ENCODE measurements at places on chromosomes 1 and 21.

DNA sequence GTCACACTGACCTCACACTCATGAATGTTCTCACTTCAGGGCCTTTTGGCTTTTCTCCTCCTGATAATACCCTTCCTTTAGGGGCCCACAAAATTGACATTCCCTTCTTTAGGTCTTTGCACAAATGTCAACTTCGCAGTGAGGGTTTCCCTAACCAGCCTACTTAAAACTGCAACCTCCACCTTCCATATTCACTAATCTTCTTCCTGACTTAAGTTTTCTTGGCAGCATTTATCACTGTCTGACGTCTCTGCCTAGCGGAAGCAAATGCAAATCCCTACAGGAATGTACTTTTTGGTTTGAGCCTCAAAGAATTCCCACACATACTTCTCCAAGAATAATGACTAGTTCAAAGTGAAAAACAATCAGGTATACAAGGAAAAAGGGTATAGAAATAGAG lies 32.8 kb downstream of the INTS7 start:
- no peak for DNase-seq

DNA sequence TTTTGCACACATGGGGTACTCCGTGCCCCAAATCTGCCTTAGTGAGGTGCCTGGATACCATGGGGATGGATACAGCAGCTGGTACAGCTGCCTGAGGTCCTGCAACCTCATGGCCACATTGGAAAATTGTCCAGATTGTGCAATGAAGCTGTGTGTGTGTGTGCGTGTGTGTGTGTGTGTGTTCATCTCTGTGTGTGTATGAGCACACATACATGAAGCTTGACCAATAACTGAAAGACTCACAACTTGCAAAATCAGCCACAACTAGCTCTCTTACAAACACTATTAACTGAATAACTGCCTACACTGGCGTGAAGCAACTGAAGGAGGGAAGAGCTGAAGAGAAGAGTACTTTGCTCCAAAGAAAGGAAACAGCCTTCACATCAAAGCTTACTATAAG lies 78.1 kb downstream of the ERG start:
- no peak for DNase-seq

DNA sequence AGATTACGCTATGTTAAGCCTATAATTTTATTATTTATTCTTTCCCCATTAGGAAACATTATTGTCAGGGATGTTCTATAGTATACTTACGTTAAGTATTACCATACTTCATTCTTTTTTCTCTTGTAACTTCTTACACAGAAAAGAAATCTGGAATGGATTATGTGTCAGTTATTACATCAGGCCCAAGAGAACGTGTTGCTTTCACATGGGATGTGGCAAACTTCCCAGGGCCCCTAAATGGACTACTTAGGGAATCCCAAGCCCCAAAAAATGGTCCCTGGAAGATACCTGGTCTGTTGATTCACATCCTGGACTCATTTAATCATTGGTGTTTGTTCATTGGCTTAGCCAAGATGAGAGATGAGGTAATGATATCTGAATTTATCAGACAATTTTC lies 249.8 kb downstream of the NRIP1 start:
- no peak for DNase-seq

DNA sequence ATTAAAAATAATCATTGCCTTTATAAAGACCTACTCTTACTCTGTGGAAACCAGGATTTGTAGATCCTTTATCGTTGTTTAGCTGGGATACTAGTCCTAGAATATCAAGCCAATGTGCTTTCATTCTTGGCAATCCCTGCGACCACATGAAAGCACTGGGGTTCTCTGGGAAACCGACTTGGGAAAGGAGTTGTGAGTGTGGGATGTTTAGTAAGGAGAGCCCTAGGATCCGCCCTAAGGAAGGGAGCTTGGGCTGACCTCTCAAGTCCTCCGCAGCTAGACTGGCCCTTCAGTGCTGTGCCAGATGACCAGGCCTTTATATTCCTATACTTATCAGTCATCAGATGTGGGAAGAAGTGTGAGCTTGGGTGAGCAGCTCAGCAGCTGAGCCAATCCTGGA lies 5.2 kb upstream of the KRTAP19-8 start:
- no peak for DNase-seq

GRCh38 chr1:167905671-167906070 lies 8.3 kb downstream of the ADCY10 start:
- DNase-seq, result no peak

DNA sequence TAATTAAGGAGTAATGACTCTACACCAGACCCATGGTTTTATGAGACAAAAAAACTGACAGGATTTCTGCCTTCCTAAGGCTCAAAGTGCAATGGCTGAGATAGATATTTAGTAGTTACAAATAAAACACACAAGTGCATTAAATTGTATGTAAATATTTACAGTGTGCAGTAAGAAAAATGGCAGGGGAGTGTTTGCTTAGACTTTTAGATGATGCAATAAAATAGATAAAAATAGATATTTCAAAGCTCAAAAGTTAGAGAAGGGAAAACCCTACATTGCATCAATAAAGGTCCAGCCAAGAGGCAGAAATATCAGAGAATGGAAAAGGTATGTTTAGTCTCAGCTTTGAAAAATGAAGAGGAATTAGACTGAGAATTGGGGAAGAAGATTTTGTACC lies 226.3 kb upstream of the FGGY start:
- no peak for DNase-seq

GRCh38 chr1:16178596-16179497 lies 23.0 kb upstream of the EPHA2 start:
- DNase-seq, result no peak

- DNase-seq, result no peak
These were observed 13.6 kb downstream of the KRTAP10-1 start for GRCh38 chr21:44526096-44526997.

GRCh38 chr1:2483026-2483425 lies 6.9 kb downstream of the PLCH2 start:
- no peak for DNase-seq

GRCh38 chr1:115797486-115797885 lies 29.0 kb upstream of the CASQ2 start:
- DNase-seq, result no peak

- peak; percentile 62 for DNase-seq
These were observed 2.0 kb downstream of the AK5 start for GRCh38 chr1:77283701-77284425.

DNA sequence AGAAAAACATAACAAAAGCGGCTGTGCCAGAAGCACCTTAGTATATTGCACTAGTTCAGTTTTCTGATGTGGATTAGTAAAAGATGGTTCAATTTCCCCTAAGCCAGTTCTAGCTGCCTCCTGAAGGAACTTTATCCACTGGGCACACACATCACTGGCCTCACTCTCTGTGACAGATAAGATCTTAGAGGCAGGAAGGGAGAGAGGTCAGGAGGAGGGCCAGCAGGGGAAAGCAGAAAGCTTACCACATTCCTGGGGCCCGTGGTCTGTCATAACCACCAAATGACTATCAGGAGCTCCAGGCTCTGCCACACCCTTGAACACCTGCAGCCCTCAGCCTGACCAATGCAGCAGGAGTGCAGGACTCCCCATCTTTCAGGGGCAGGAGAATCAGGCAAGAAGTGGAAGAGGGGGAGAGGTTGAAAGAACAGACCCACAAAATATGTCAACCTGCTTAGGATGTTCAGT lies 37.8 kb downstream of the LRRC71 start:
- DNase-seq, result no peak

DNA sequence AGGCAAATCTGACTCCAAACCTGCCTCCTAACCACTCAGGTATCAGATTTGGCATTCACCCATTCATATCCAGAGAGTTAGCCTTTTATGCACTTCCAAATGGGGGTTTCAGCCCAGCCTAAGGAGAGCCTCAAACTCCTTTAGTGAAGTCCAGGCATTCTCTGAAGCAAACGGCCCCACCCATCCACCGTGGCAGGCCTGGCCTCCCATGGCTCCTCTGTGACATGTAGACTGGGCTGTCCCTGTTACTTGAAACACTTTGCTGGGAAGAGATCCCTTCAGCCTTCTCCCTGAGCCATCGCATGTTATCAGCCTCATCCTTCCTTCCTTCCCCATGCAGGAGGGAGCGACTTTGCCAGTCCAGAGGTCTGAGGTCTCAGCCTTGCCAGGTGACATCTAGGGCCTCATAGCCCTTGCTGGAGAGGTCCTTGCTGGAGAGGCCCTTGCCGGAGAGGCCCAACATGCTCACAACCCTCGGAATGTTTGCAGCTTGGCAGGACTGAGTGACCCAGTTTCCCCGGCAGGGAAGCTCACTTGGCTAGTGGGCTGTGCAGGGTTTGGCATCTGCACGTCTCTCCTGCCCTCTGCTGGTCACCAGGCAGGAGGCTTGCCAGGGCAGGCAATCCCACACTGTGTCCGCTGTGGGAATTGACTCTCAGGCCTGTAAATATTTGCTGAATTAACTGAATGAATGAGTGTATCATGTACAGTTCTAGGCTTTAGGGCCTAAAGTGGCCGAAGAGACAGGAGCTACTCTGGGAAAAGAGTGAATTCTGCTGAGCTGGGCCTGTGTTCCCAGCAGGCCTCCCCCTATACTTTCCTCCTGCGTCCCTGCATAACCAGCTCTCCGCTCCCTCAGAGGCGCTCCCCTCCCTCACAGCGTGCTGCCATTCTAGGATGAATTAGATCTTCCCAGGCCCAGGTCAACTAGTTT lies 26.7 kb upstream of the RBM15 start:
- peak; percentile 74 for DNase-seq

DNA sequence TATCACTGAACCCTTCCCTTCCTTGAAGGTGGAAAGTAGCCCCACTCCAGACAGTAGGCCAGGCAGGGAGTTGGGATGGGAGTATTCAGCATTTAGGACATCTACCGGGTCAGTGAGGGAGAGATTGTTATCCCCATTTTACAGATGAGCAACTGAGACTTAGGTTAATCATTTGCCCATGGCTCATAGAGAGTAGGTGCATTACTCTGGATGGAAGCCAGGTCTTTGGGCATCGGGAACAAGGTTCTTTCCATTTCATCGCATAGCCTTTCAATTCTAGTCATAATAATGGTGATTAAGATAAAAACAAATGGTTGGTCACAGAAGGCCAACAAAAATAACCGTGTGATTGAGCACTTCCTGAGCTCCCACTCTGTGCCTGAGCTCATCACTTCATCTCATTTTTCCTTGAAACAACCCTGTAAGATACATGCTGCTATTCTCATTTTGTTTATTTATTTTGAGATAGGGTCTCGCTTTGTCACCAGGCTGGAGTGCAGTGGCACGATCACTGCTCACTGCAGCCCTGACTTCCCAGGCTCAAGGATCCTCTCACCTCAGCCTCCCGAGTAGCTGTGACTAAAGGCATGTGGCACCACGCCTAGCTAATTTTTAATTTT lies 64.8 kb downstream of the NAV1 start:
- DNase-seq, result no peak

- DNase-seq, result peak; percentile 51
These were observed at the start of gene PDE9A for GRCh38 chr21:42653231-42654061. Gene PDE9A, plus strand, starts transcription at chr21:42653621. Its CDS starts 194 bp downstream, at chr21:42653815.

DNA sequence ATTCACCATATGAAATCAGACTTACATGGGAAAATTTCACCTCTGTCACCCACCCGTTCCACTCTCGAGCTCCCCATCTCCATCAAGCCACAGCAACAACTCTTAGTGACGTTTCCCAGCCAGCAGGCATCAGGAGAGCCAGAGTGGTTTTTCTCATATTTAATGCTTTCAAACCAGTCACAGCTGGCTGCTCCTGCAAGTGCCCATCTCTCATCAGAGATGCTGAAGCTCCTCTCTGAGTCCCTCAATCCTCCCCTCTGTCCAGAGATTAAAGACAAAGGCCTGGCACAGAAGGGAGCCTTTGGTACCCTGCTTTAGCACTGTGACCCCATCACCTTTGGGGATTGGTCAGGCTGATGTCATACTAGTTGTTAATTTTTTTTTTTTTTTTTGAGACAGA lies 277.3 kb downstream of the DNM3 start:
- no peak for DNase-seq

DNA sequence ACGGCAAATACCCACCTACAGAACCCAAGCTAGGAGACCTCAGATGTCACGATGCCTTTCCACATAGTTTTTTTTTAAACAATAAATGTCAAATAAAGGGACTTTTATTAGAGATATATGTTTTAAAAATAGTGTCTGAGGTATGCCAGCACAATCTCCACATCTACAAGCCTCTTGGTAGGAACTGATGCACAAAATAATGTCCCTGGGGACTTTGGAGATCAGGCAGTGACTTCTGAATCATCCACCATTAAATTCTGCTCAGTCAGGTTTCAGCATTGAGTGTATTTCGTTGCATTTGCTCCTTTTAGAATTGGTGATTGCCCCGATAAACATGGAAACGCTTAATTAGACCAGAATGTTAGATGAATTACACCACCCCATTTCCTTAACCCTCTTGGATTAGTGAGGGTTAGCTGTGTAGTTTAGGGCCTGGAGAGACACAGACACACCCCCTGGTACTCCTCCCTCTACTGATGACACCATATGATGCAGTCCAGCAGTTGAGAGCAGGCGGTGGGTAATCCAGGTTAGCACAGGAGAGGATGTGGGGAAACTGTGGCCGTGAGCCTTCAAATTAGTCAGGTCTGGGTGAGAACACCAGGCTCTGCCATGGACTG lies 33.6 kb downstream of the LGR6 start:
- no peak for DNase-seq

GRCh38 chr1:234206651-234207284 lies 166.5 kb upstream of the COA6 start:
- no peak for DNase-seq

GRCh38 chr1:60620087-60620486 lies 462.3 kb upstream of the NFIA start:
- DNase-seq, result no peak

GRCh38 chr1:56545711-56546110 lies 33.7 kb downstream of the PLPP3 start:
- DNase-seq, result no peak

DNA sequence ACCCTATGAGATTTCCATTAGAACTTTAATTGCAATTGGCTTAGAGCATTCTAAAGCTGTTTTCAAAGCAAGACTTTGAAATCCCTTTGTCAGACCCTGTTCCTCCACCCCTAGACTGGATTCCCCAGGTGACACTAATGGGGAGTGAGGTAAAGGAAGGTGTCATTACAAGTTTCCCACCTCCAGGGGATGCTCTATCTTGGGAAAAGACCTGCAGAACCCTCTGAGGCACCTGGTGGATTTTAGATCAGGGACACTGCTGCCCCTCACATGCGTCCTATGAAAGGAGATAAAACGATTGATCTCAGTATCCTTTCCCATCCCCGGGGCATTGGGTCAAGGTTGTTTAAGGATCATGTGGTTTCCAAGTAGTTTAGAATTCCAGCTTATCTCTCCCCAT lies 80.3 kb upstream of the RGS4 start:
- no peak for DNase-seq

All from globus pallidus (tissue), 1 donor.